Motor neuron (in vitro differentiated cells): ENCODE measurements at places on chromosomes 5 and 9. TPM values are rescaled to one million over a fixed set of nuclear protein-coding genes. Genes with fewer than 3 reads are reported as not detected.

DNA sequence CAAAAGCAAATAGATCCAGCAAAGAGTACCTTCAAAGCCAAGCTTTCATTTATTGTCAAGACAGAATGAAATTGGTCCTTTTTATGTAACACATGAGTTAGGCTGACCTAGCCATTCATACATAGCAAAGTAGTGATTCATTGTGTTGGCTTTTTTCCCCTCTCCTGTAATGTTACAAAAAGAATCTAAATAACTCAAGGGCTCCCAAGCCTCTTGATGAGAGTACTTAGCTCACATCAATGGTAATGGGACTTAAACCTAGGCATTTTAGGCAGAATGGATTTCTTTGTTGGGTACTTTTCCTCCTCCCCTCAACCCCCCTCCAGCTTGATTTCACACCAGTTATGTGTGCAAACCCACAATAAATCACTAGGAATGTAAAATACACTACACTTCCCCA lies 123.7 kb downstream of the EBF1 start:
- peak; percentile 57 for ATAC-seq

- ATAC-seq: peak; percentile 69
Observed at GRCh38 chr5:34045996-34046395, 3.0 kb upstream of the C1QTNF3 start.

- ATAC-seq: no peak
Observed at GRCh38 chr9:13436591-13436990, 157.1 kb upstream of the MPDZ start.

DNA sequence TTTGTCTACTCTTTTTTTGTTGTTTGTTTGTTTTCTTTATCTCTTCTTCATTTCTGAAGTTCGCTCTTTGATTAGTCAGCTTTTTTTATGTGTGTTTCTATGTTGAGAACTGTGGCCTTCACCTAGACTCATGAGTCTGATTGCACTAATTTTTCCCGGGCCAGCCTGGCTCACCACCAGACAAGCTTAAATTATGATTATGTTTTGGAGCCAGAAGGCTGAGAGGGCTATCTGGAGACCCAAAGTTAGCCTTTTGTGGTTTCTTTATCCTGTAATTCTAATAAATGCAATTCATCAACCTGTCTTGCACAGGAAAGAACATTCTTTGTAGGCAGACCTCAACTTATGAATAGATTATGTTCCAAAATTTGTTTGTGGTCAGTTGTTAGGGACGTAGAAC lies 20.8 kb upstream of the ACTBL2 start:
- ATAC-seq: no peak

DNA sequence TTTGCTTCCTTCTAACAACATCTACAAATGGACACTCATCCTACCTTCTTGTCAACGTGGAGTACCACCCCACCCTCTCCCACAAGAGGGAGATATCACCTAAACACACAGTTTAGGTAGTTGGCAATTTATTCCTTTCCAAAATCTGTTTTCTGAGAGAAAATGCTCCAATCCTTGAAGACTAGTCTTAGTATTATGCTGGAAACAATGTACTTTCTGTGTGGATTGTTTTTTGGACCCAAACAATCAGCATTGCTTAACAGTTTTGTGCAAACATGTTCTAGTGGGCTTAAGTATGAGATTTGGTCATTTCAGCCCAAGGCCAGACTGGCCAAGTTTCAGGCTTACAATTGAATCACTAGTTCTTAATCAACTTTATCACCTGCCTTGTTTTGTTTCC lies 359.1 kb downstream of the ARHGEF28 start:
- ATAC-seq: no peak

DNA sequence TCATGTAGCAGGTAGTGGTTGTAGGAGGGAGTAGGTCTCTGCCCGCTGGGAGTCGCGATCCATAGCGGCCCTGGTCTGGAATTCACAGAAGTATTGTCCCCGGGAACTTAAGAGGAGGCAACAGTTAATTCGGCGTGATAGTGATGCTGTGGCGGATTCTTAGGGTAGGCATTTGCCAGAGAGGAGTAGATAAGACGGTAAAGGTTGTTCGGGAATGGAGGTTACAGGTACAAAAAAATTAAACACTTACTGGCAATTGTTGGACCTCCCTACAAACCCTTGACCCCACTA lies 679 bp downstream of the SMC5 start:
- no peak for ATAC-seq

DNA sequence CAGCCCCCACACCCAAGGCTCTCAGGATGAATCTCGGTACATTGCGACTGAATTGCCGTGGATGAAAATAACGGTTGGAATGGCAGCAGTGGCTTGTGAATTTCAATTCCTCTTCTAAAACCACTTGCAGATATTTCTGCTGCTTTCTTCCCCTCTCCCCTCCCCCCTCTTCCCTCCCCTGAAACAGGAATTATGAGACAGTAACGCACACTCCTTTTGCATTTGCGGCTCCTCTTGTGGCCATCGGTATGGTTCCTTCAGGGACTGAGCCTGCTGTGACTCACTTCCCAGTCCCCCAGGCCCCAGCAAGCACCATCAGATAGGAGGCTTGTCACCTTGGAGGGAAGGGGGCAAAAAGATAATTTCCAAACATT lies 9.7 kb downstream of the DCANP1 start:
- ATAC-seq: peak; percentile 34

- ATAC-seq: no peak
Observed at GRCh38 chr5:119367502-119368237, 11.9 kb downstream of the TNFAIP8 start.

- no peak for ATAC-seq
Observed at GRCh38 chr9:69465473-69465872, 140.5 kb downstream of the ENTREP1 start.

- peak; percentile 18 for ATAC-seq
Observed at GRCh38 chr5:123429993-123430392, 6.8 kb upstream of the CEP120 start.

The GPR21 gene
- 0.33 and 1.5 TPM in 2 replicates for total RNA-seq

The WDR38 gene
- not detected in 2 replicates for total RNA-seq

The ZNF483 gene
- total RNA-seq: 0.75 and 1.2 TPM in 2 replicates
